ENCODE measurements at places on chromosomes 7 and 10.

DNA sequence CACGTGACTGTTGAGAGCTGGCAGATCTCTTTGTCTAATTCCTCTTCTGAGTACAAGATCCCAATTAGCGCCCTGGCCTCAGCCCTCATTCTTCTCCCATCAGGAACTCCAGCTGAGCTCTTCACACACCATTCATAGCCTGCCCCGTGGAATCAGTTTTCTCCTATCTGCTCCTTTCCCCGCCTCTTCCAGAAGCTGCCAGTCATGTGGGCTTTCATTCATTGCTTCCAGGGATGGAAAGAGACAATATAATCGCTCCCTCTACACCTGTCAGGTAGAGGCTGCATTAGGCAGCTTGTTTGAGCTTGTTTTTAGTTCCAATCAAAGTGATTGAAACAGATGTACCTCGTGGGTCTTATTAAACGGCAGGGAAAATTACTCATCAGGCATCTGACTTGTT lies 515.8 kb downstream of the TYW1 start:
- DNase-seq: no peak

DNA sequence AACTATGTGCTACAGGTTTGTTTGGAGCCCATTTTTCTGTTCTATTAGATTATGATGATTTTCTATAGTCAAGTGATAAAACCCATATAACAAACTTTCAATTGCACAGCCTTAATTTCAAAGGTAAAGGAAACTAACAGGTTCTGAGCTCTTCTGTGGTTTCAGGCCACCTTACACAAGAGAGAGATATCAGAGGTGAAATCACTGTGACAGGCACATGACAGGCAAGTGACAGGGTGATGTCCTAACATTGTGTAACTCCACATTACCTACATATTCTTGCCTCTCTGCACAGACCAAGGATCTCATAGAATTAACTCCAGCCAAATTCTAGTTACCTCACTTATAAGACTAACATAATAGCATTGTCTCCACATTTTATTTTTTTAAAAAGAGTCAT lies 35.0 kb downstream of the ZNF22 start:
- no peak for DNase-seq

- DNase-seq: no peak
Observed at GRCh38 chr7:38330039-38330438, 56.6 kb upstream of the TARP start.

DNA sequence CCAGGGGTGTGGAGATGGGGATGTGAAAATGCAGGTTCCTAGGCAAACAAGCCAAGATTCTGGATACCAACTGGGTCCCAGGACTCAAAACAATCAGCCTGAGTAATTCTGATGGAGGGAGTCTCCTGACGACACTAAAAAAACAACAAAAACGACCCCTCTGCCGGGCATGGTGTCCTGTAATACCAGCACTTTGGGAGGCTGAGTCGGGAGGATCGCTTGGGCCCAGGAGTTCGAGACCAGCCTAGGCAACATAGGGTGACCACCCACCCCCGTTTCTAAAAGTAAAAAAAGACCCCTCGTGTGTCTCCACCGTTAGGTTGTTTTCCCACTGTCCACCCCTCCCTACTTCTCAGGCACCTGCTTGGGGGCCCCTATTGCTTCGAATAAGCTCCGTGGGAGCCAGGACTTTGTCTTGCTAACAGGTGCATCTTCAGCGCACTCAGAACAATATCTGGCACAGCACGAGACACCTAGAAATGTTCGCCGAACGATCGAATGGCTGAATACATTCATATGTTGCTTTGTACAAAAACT lies 743 bp upstream of the NRF1 start:
- no peak for DNase-seq
